ENCODE measurements at places on chromosomes 6 and 20.

- DNase-seq, result no peak
Measured at GRCh38 chr6:151452750-151453427, 963 bp upstream of the RMND1 start.

GRCh38 chr6:169539176-169539897, 162.5 kb downstream of the WDR27 start:
- no peak for DNase-seq

- DNase-seq, result no peak
Measured at GRCh38 chr20:25073544-25073943, 8.4 kb downstream of the VSX1 start.

GRCh38 chr6:47844881-47845280, 63.0 kb downstream of the OPN5 start:
- DNase-seq, result no peak

- no peak for DNase-seq
Measured at GRCh38 chr6:20873425-20874190, 339.4 kb downstream of the CDKAL1 start.

DNA sequence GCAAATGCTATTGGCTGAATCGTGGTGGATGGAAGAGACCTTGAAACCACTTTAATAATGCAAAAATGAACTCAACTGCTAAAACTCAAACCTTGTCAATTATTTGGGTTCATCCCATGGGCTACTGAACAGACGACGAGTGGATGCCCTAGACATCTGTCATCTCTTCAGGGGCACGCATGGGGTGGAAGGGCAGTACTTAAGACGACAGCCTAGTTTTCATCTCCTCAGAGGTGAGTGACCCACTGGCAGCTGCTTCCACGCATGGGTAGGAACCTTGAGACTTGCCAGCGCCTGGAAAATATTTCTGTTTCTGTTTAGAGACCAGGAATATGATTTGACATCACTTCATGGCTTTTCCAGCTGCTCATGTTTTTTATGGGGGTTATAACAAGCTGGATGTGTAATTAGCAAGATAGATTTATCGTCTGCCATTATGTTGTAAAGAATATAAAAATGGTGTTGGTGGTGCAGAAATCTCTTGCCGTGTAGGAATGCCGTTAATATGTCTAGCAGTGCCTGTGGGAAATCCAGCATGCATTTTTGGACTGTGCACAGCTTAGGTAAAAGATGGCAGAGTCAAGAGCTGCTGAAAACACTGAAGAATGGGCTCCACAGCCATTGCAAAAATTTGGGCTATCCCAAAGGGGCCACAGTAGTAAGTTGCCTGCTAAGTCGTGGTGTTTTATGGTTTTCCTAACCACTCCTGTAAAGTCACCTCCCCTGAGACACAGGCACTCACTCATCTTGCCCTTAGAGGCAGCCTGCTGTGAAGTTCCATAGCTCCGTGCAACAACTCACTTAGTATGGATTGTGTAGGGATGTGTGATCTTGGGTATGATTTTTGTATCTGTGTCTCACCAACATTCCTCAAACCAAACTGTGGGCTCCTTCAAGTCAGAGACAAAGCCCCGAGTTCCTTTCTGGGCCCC, 203.3 kb downstream of the EYA2 start:
- no peak for DNase-seq

- no peak for DNase-seq
Measured at GRCh38 chr6:149459761-149460160, 25.1 kb downstream of the ZC3H12D start.

DNA sequence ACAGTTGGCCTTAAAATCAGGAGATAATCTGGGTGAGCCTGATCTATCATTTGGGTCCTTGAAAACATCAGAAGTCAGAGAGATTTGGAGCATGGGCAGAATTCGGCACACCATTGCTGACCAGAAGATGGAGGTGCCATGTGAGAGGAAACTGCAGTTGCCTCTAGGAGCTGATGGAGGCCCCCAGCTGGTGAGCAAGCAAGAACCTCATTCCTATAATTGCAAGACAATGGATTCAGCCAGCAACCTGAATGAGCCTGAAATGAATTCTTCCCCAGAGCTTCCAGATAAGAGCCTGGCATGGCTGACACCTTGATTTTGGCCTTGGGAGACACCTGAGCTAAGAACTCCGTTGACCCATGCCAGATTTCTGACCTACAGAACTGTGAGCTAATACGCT, 76.3 kb upstream of the FYN start:
- no peak for DNase-seq

GRCh38 chr20:8709627-8710026, 359.3 kb upstream of the PLCB4 start:
- no peak for DNase-seq

GRCh38 chr20:38094373-38094891, 60.9 kb downstream of the RPRD1B start:
- no peak for DNase-seq

Measured in activated CD4-positive, alpha-beta T cell treated with anti-CD3 and anti-CD28 coated beads for 24 hours (primary cell).